ENCODE measurements at places on chromosomes 12 and 14.

GRCh38 chr14:51308866-51309265, 68.8 kb downstream of the TMX1 start:
- DNase-seq = no peak

GRCh38 chr12:57226588-57227314, 2.8 kb upstream of the SHMT2 start:
- no peak for DNase-seq

GRCh38 chr12:104852102-104852501, 106.0 kb downstream of the SLC41A2 start:
- DNase-seq = no peak

- no peak for DNase-seq
These were observed 127.5 kb downstream of the TGFB3 start for GRCh38 chr14:75854111-75854799.
